GDM1 (cell line): ENCODE measurements at places on chromosomes 12 and 14.

DNA sequence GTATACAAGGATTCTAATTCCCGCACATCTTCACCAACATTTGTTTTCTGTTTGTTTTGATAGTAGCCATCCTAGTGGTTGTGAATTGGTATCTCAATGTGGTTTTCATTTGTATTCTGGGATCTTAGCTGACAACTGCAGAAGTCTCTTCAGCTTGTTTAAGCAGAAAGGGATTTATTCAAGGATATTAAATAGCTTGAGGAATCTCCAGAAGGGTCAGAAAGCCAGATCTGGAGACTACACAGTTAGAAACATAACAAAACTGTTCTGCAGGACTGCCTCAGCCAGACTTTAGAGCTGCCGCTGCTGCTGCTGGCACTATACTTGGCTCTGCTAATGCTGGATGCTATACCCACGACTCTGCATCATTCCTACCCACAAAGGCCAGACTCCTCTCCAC is 13.4 kb upstream of the CDKL1 start:
- DNase-seq, result no peak

DNA sequence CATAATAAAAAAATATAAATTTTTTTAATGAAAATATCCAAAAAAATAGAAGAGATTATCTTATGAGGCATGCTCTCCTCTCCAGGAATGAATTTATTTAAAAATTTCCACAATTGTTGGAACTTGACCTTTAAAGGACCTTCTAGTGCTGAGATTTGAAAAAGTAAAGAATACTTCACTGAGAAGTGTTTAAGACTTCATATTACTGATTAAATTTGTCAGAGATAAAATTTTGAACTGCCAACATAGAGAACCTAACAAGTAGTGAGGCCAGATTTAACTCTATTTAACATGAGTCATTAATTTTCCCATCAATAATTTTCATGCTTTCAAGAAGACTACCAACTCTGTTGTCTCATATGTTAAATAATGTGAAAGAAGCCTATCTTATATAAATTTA is 14.5 kb downstream of the CAPRIN2 start:
- no peak for DNase-seq

DNA sequence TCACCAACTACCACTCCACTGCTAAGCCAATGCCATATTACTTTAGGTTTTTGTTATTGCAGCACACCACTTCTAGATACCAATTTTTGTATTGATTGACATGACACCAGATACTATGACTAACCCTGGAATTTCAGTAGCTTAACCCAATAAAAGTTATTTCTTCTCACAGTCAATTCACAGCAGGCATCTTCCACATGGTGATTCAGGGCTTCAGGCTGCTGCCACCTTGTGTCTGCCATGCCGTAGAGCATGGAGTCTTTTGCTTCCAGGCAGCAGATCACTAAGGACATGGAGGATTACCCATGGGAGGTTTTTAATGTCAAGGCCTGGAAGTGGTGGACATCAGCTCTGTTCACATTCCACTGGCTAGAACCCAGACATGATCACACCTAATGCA is 56.4 kb upstream of the LTA4H start:
- DNase-seq, result no peak

- DNase-seq, result no peak
These were observed 3.0 kb upstream of the METTL17 start for GRCh38 chr14:20986811-20987210.

- DNase-seq, result no peak
These were observed 21.7 kb upstream of the GARIN2 start for GRCh38 chr14:67167420-67168109.

GRCh38 chr12:38905480-38906351 is at the start of gene CPNE8:
Gene CPNE8, minus strand, starts transcription at chr12:38905591. Its CDS starts 57 bp downstream, at chr12:38905534.
- no peak for DNase-seq

DNA sequence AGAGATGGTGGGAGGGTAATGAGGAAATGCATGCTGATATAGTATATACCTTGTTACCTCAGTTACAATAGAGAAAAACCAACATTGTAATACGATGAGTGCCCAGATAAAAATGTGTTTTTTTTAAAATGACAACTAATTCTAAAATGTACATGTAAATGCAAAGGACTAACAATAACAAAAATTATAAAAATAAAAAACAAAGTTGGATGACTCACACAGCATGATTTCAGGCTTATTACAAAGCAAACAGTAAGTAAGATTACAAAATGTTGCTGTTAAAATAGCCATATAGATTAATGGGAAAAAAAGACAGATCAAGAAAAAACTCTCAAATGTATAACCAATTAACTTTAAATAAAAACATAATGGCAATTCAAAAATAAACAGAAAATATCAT is 1099.4 kb downstream of the FSCB start:
- no peak for DNase-seq

DNA sequence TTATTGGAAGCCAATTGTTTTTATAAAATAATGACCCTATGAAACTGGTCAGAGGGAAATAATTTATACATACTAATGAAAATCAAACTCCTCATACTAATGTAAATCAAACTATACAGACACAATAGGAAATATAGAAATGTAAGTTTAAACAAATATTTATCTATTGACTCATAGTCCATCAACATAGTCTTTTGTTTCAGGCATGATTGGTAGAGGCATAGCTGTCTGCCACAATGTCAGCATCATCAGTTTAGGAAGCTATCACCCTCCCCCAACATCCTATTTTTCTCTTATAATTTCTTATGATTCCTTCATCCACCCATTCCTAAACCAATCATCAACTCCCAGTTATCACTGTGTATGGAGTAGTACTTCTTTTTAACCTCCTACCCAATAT is 117.7 kb downstream of the SLC38A6 start:
- no peak for DNase-seq
